ENCODE measurements at places on chromosomes 1 and 21.
A peak's percentile ranks its signal among the peaks of the same experiment; 100 is the strongest.

GRCh38 chr1:65360648-65361047, 51.3 kb downstream of the DNAJC6 start:
- DNase-seq, result no peak

GRCh38 chr1:71828431-71829012, 453.8 kb downstream of the NEGR1 start:
- no peak for DNase-seq

GRCh38 chr1:41652384-41653265, 168.1 kb upstream of the EDN2 start:
- no peak for DNase-seq

GRCh38 chr1:71019233-71019969, 28.2 kb downstream of the PTGER3 start:
- no peak for DNase-seq

GRCh38 chr1:178399177-178399728, 97.5 kb downstream of the CLEC20A start:
- DNase-seq, result no peak

GRCh38 chr1:183002797-183003196, 20.4 kb upstream of the LAMC1 start:
- DNase-seq, result no peak

- no peak for DNase-seq
These were observed 4.0 kb upstream of the MEX3A start for GRCh38 chr1:156086256-156086662.

- DNase-seq, result no peak
These were observed 3.3 kb upstream of the KISS1 start for GRCh38 chr1:204199579-204199978.

- DNase-seq, result peak; percentile 12
These were observed 53.8 kb downstream of the ABCA4 start for GRCh38 chr1:94067196-94067595.

DNA sequence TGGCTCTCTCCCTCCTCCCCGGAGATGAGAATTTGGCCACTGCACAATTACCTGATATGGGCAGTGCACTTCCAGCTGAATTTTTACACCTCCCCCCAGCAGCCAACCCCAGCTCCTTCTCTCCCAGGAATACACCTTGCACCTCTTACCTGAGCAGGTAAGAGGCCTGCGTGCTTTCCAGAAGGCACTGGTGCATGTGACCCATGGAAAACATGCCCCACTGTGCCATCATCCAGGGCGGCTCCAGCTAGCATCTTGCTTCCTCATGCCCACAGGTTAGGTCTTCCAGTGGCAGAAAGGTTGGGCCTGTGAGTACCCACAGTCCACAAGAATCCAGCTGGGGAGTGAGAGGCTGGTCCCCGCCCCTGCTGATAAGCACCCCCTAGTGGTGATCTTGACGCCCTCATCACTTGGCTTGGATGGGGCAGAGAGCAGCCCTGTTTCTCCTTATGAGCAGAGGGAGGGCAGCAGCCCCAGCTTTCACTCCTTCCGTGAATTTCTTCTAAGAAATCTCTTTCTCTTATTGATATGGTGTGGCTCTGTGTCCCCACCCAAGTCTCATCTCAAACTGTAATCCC, 57.8 kb downstream of the EDARADD start:
- peak; percentile 12 for DNase-seq

- no peak for DNase-seq
These were observed 71.0 kb downstream of the DHRS3 start for GRCh38 chr1:12546771-12547585.

DNA sequence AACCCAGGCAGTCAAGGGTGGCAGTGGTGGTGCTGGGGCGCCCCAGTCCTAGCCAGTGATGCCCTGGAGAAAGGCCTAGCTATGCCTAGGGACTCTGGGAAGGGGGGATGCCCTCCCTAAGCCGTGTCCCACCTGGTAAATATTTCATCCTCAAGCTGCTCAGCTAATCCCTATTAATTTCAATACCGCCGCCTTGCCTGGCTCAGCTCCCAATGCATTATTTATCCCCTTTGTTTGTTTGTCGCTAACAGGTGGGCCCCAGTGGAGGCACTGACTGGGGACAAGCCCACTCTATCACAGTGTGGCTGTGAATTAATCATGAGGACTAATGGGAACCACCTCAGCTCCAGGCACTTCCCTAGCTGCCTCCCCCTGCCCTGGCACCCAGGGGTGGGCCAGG, 22.5 kb downstream of the DMAP1 start:
- no peak for DNase-seq

GRCh38 chr1:89896105-89896942, 75.5 kb downstream of the LRRC8D start:
- DNase-seq, result no peak

- DNase-seq, result peak; percentile 4
These were observed 110.4 kb downstream of the PDE9A start for GRCh38 chr21:42763581-42764442.

GRCh38 chr1:183281553-183282091, 95.6 kb downstream of the LAMC2 start:
- peak; percentile 88 for DNase-seq

GRCh38 chr1:108512239-108513043, 47.5 kb upstream of the EEIG2 start:
- DNase-seq, result peak; percentile 33

DNA sequence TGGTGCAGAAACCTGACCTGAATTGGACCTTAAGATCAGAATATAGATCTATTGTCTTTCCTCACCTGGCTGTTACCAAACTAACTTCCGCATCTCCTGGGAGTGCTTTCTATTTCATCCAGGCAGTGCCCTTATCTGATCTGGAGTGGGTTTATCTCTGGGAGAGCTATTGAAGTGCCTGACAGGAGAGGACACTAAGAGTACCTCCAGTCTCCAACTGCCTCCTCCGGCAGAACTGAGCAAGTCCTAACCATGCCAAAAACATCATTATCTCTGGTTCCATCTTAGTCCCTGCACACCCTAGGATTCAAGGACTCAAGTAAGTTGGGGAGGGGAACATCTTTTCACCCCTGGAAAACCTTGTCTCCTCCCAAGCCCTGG, 12.4 kb upstream of the KCNJ15 start:
- DNase-seq, result peak; percentile 75

GRCh38 chr21:35352066-35352770, 303.1 kb upstream of the RUNX1 start:
- DNase-seq, result peak; percentile 36

DNA sequence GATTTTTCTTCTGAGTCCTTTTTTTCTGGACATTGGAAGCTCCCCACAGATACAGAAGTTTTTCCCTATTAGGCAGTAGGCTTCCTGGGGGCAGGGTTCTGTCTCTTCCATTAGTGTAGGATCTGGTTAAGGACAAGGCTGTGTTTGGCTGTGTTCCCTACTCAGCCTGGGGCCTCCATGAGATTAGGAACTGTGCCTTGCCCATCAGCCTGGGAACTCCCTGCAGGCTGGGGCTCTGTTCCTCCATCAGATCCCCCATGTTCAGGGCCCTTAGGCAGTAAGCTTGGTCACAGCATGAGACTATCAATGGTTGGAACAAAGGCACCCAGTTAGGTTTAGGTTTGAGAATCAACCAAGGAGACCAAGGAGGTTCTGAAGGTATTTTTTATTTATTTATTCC, 22.7 kb downstream of the NAV1 start:
- peak; percentile 94 for DNase-seq

- no peak for DNase-seq
These were observed 11.2 kb downstream of the MEF2D start for GRCh38 chr1:156489166-156489934.

Data from RPMI7951 (cell line).